Mammary microvascular endothelial cell (primary cell): ENCODE measurements at places on chromosomes 1 and 21. TPM values are rescaled to one million over a fixed set of nuclear protein-coding genes. Genes with fewer than 3 reads are reported as not detected.

Gene SASS6
- 5.2 and 6.4 TPM in 2 replicates for total RNA-seq

Gene PLCH2
- 0.13 TPM in 1 of 2 replicates, not detected in the other for total RNA-seq

Gene COL16A1
- 0.20 and 0.67 TPM in 2 replicates for total RNA-seq

Gene FCRL1
- total RNA-seq, result not detected in 2 replicates

Gene CLCA4
- total RNA-seq, result not detected in 2 replicates

Gene LDLRAD2
- total RNA-seq, result not detected in 2 replicates

Gene LYPD8
- not detected in 2 replicates for total RNA-seq

Gene CCDC18
- total RNA-seq, result 5.7 and 6.1 TPM in 2 replicates

Gene ACTA1
- not detected in 2 replicates for total RNA-seq

Gene NTMT2
- not detected in 2 replicates for total RNA-seq

Gene REG4
- not detected in 2 replicates for total RNA-seq

Gene POLR3C
- 31.8 and 33.6 TPM in 2 replicates for total RNA-seq

Gene SH2D1B
- total RNA-seq, result 0.05 and 0.20 TPM in 2 replicates

Gene PYGO2
- total RNA-seq, result 13.3 and 13.9 TPM in 2 replicates

Gene AMY1A
- total RNA-seq, result not detected in 2 replicates

Gene ARMH1
- not detected in 2 replicates for total RNA-seq

Gene LRRC39
- 0.13 TPM in 1 of 2 replicates, not detected in the other for total RNA-seq

Gene ELF3
- under 0.01 and 0.25 TPM in 2 replicates for total RNA-seq

Gene GBP4
- total RNA-seq, result 22.5 and 22.8 TPM in 2 replicates

Gene TRIM67
- not detected in 2 replicates for total RNA-seq

Gene COL24A1
- total RNA-seq, result not detected in 2 replicates

Gene ZFP69B
- 3.9 and 4.7 TPM in 2 replicates for total RNA-seq

Gene KCNJ6
- total RNA-seq, result not detected in 2 replicates

Gene UBL4B
- total RNA-seq, result not detected in 2 replicates

Gene NES
- total RNA-seq, result 360 and 381 TPM in 2 replicates

Gene UBXN10
- total RNA-seq, result 0.07 and 0.39 TPM in 2 replicates

Gene MEGF6
- 16.2 and 16.4 TPM in 2 replicates for total RNA-seq

Gene C1orf94
- not detected in 2 replicates for total RNA-seq

Gene CD34
- 42.1 and 42.3 TPM in 2 replicates for total RNA-seq

Gene CHI3L2
- total RNA-seq, result not detected in 2 replicates

Gene CD247
- not detected in 2 replicates for total RNA-seq

Gene IGSF9
- total RNA-seq, result not detected in 2 replicates

Gene ENAH
- 45.1 and 47.0 TPM in 2 replicates for total RNA-seq

Gene SPATC1L
- 12.0 and 14.5 TPM in 2 replicates for total RNA-seq

Gene HTR1D
- 1.4 TPM in 2 replicates for total RNA-seq

Gene OR2T29
- total RNA-seq, result not detected in 2 replicates

Gene FGR
- 0.13 and 0.44 TPM in 2 replicates for total RNA-seq

Gene VSIG8
- total RNA-seq, result not detected in 2 replicates

Gene CALML6
- total RNA-seq, result not detected in 2 replicates

Gene ERO1B
- total RNA-seq, result 2.8 and 3.4 TPM in 2 replicates

Gene GPATCH3
- 8.3 and 10.3 TPM in 2 replicates for total RNA-seq

Gene RPF1
- 53.1 and 54.8 TPM in 2 replicates for total RNA-seq

Gene OR2AK2
- not detected in 2 replicates for total RNA-seq

Gene LCE1C
- not detected in 2 replicates for total RNA-seq

Gene ZCCHC17
- total RNA-seq, result 38.0 and 38.2 TPM in 2 replicates

Gene SLC22A15
- not detected in 2 replicates for total RNA-seq
